ENCODE measurements at places on chromosomes 1 and 21. TPM values are rescaled to one million over a fixed set of nuclear protein-coding genes. Genes with fewer than 3 reads are reported as not detected.

The BMP8A gene
- not detected for polyA plus RNA-seq

The CFHR2 gene
- polyA plus RNA-seq: not detected

The NBPF6 gene
- polyA plus RNA-seq: not detected

The CLEC20A gene
- 0.79 TPM for polyA plus RNA-seq

The NHLH1 gene
- polyA plus RNA-seq: 1.7 TPM

The SSBP3 gene
- polyA plus RNA-seq: 16.9 TPM

The FLG2 gene
- not detected for polyA plus RNA-seq

The ST6GALNAC3 gene
- polyA plus RNA-seq: 11.5 TPM

The MXRA8 gene
- 3.6 TPM for polyA plus RNA-seq

The FMO4 gene
- polyA plus RNA-seq: not detected

The PLEKHA6 gene
- polyA plus RNA-seq: 3.3 TPM

The SPRR5 gene
- not detected for polyA plus RNA-seq

Data from Purkinje cell (primary cell).